Fibroblast of skin of left quadriceps (primary cell): ENCODE measurements at places on chromosomes 12 and 14.

GRCh38 chr12:17992002-17992656, 97.9 kb downstream of the RERGL start:
- DNase-seq: peak; percentile 67

DNA sequence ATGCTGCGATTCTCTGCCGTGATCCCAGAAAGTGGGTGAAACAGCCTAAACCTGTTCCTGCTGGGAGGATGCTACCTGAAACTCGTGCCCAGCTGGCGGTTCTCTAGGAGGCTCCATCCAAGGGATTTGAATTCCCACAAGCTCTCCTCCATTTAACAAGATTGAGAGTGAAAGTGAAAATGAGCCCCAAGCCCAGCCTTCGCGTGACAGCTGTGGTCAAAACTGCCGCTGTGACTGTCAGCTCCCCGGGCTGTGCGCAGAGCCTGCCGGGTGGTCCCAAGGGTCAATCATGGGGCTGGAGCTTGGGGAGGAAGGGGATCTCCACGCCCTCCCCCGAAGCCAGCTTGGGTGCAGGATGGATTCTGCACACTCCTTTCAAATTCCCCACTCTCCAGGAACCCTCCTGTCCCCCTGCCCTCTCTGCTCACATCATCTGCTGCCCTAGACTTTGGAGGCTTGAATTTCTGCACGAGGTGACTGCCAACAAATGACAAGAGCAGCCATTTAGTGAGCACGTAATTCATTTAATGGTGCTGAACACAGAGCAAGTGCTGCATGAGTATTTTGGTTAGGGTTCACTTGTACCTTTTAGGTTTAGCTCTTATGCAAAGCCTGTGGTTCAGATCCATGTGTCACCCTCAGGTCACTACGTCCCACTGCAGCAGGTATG, 5.3 kb downstream of the ASB2 start:
- DNase-seq: no peak

GRCh38 chr12:21656905-21657325, 727 bp downstream of the LDHB start:
- DNase-seq: peak; percentile 8

- no peak for DNase-seq
These were observed 27.1 kb downstream of the PLEKHG7 start for GRCh38 chr12:92729773-92730305.

- DNase-seq: peak; percentile 97
These were observed 192.6 kb upstream of the HMGA2 start for GRCh38 chr12:65631621-65632111.

DNA sequence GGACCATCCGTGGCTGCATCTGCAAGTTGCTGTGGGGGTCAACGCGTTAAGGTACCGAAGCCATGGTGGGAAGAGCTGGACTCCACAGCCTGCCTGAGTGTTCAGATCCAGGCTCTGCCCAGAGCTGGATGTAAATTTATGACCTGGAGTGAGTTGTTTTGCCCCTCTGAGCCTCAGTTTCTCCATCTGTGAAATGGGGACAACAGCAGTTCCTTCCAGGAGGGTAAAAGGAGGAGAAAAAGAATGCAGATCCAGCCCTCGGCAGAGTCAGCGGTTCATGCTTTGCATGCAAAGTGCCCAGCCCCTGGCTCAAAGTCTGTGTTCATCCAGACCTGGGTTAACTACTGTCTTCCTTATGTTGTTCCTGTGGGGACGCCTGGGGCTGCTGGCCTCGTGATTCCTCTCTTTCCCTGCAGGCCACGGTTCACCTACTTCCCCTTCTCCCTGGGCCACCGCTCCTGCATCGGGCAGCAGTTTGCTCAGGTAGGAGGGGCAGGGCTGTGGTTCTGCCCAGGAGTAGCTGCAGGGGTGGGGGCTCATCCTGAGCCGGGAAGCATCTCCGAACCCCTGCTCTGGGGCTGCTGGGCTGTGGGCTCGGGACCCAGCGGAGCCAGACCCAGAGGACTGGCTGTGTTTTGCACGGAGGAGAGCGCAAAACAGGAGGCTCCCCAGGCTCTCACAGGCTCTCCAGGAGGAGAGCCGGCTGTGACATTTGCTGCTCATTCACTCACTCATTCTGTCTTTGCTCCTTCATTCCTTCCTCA, 41.9 kb downstream of the CYP46A1 start:
- no peak for DNase-seq

- no peak for DNase-seq
These were observed 515.7 kb downstream of the MED13L start for GRCh38 chr12:115761784-115762183.

GRCh38 chr14:101867854-101868253, 96.5 kb upstream of the DYNC1H1 start:
- DNase-seq: no peak

DNA sequence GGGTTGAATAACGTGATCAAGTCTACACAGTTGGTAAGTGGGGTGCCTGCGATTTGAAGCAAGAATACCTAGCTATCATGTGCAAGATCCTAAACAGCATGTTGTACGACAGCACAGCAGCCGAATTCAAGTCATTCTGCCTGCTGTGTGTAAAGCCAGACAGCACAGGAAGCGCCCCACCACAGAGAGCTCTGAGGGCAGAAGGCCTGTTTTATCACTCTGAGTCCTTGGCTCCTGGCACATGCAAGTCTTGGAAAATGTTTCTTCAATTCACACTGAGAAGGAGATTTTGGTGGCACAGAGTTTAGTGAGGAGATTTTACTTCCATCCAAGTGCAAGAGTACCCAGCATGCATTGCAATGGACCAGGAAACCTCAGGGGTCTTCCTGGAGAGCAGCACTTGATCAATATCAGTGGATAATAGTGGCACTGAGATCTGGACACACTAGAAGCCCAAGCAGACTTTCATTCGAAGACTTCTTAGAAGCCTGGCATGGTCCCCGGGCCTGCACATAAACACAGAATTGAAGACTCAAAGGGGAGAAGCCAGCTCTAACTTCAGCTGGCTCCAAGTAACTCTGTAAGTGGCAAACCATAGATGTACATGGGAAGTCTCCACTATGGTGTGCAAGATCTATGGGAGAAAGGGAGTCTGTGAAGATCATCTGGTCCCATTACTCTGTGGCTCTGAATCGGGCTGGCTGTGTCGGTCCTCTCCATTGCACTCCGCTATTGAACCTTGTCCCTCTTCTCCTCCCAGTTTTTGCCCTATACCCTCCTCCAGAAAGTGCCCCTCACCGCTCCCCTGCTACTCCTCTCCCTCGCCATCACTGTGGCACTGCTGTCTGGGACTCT, 1.5 kb upstream of the KRT1 start:
- DNase-seq: no peak

DNA sequence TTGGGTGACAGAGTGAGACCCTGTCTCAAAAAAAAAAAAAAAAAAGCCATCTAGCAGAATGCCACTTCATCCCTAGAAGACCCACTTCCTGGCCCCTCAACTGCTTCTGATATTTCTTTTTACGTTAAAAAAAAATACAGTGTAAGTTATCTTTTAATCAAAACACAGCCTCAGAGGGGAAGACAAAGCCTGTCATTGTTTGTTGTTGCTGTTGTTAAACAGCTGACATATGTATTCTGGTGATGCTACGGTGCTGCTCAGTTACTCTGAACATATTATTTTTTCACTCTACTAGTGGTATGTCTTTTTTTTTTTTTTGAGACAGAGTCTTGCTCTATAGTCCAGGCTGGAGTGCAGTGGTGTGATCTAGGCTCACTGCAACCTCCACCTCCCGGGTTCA, 75.4 kb downstream of the PAPLN start:
- no peak for DNase-seq

- no peak for DNase-seq
These were observed 2.3 kb downstream of the POLR3B start for GRCh38 chr12:106359646-106360399.
